ENCODE measurements at places on chromosomes 3 and 15.

- DNase-seq: no peak
Observed at GRCh38 chr3:49700014-49700413, 10.7 kb downstream of the RNF123 start.

- no peak for DNase-seq
Observed at GRCh38 chr3:123119388-123119787, 52.6 kb downstream of the PDIA5 start.

- no peak for DNase-seq
Observed at GRCh38 chr3:4983739-4984510, 4.7 kb downstream of the BHLHE40 start.

GRCh38 chr15:51327081-51327480, 11.3 kb downstream of the CYP19A1 start:
- DNase-seq: no peak

DNA sequence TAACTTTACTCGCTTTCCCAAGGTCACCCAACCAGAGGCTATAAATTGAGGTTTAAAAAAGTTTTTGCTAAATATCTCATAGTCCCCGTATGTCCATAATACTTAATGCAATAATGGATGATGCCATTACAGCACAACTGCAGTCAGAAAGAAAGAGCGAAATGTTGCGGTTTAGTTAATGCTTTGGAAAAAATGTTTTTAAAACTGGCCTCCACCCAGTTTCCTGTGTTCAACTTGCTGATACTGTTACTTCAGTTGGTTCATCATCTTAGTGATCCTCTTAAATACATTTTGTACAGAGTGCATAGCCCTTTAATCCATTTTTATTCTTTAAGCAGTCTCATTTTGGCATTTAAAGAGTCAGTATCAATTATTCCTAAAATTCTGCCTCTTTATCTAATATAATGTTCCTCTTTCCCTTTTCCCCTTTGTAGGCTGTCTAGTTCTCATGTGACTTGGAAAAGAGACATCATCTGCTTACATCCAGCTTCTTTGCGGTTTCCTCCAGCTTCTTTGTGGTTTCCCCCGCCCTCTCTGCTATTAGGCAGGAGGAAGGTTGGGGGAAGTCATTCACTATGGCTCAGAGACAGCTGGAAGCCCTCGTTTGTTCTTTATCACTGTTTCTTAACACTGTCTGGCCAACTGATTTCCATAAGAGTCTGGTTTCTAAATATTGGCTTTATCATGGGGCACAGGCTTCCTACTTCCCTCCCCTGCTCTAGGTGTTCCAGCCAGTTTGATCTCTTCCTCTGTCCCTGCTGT, 154.3 kb downstream of the GOLIM4 start:
- no peak for DNase-seq

DNA sequence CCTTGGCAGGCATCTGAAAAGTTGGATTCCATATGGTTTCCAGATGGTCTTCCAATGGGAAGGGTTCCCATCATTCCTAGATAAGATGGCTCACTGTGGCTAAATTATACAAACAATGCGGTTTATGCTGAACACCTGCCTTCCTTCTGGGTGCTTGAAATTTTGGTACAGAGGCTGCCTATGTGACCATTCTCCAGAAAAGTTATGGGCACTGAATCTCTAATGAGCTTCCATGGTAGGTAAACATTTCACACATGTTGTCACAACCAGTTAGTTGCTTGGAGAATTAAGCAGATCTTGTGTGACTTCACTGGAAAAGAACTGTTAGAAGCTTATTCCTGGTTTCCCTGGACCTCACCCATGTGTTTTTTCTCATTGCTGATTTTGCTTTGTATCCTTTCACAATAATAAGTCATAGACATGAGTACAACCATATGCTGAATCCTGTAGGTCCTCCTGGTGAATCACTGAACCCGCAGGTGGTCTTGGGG, 30.1 kb downstream of the PLOD2 start:
- no peak for DNase-seq

GRCh38 chr15:79370716-79371115, 59.8 kb downstream of the TMED3 start:
- no peak for DNase-seq

GRCh38 chr3:23900744-23901143, 16.0 kb downstream of the NKIRAS1 start:
- DNase-seq: no peak

DNA sequence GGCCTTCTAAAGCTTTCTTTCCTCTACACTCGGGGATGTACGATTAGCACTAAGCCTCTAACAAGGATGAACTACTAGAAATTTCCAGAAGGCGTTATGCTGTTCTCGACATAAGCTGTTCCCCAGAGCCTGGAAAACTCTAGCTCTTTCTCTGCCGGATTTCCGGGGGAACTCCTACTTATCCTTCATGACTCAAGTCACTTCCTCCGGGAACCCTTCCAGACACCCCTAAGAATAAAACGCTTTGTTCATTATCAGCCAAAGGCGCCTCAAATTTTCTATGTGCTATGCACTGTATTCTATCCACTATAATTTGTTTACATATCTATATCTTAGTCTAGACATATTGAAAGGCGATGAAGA, 455 bp upstream of the SNAP23 start:
- DNase-seq: peak; percentile 15

DNA sequence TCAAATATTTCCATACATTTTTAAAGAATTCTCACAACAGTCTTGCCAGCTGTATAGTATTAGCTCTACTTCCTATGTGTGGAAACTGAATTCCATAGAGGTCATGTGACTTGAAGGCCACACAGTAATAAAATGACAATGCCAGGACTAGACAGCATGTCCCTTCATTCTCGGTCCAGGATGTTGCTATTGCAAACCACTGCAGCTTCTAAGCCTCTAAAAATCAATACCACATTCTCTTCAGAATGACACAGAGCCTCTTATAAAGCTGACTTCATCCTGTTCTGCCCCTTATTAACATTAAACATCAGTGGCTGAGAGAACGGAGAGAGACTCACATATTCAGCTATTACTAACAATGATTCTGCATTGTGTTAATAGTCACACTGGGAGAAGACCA, 240.3 kb upstream of the PEX5L start:
- no peak for DNase-seq

DNA sequence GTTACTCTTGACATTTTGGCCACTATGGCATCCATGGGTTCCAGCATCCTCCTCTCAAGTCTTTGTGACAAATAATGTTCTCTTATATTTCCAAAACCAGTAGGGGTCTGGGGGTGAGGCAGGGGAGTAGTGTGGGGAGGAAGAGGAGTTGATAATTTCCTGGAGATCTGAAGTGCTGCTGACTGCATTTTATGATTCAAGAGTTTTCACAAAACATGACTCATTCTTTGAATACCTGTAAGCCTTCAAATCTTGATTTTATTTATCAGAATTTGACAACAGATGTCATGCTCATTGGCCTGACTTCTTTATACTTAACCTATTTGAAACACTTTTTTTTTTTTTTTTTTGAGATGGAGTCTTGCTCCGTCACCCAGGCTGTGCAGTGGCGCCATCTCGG, 98.8 kb upstream of the PLXND1 start:
- DNase-seq: no peak

DNA sequence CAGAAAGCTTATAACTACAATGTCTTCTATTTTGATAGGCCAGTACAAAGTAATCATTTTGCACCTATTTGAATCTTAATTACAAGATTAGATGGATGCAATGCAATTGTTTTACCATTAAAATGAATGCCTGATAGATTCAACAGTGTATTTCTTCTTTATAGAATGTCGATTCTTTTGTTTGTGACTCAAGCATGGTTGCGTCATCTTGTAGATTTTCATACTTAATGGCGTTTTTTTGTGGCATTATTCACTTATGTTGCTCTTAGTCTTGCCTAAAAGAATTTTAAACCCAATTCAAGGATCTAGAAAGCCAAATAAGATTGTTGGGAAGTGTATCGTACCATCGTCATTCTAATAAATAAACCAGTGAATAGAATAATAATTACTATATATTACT, 21.4 kb downstream of the ZBTB38 start:
- DNase-seq: no peak

- DNase-seq: no peak
Observed at GRCh38 chr3:77256584-77257503, 216.9 kb downstream of the ROBO2 start.

- DNase-seq: no peak
Observed at GRCh38 chr3:140015741-140016140, 80.8 kb downstream of the CLSTN2 start.

DNA sequence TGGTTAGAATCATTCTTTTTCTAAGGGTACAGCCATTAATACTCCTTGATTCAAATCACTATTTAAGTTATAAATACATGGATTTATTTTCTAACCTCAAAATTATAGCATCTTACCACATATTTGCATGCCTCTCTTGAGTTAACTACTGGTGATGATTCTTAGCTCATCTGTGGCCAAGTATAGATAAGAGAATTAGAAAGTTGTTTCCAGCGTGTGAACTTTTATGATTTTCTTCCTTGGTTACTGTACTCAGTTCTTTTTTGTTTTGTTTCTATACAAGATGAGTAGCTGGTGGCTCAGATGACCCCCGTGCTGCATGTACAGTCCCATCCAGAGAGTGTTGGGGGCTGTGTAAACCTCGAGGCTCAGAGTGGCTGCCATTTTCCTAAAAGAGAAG, 124.6 kb downstream of the IGF1R start:
- DNase-seq: no peak

- DNase-seq: no peak
Observed at GRCh38 chr15:31487811-31488436, 161.3 kb downstream of the KLF13 start.

DNA sequence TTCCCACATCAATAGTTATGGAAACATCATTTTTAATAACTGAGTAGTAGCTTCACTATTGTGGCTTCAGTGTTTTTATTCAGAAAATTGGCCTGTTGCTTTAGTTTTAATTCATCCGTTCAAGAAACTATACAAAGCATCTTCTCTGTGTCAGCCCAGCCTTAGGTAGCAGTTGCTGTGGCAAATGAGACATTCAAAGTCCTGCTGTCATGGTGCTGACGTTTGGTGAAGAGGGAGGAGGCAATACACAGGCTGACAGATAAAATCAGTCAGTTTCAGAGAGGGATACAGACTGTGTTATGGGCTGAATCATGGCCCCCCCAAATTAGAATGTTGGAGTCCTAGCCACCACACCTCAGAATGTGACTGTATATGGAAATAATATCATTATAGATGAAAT, 56.5 kb downstream of the SLC7A14 start:
- no peak for DNase-seq

- no peak for DNase-seq
Observed at GRCh38 chr15:69699096-69699495, 246.5 kb downstream of the RPLP1 start.

- DNase-seq: no peak
Observed at GRCh38 chr15:68409736-68410370, 22.1 kb downstream of the ITGA11 start.

GRCh38 chr15:45719490-45719889, 84.7 kb downstream of the SQOR start:
- DNase-seq: no peak

- no peak for DNase-seq
Observed at GRCh38 chr3:14138878-14139655, 14.2 kb downstream of the TMEM43 start.

DNA sequence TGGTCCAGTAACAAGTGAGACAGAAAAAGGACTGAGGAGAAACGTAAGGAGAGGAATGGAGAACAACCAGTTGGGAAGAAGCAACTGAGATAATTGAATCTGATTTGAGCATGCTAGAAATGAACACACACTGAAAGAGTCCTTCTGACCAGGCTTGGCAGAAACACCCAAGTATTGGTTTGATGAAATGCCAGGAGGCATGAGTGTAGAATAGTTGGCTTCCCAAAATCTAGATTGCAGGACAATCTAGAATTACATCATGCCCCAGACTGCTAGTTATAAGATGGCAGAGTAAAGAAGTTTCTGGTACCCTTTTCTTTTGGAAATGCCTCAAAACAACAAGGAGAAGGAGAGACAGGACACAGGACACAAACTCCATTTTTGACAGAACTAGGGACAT, 189.7 kb upstream of the STT3B start:
- DNase-seq: no peak

DNA sequence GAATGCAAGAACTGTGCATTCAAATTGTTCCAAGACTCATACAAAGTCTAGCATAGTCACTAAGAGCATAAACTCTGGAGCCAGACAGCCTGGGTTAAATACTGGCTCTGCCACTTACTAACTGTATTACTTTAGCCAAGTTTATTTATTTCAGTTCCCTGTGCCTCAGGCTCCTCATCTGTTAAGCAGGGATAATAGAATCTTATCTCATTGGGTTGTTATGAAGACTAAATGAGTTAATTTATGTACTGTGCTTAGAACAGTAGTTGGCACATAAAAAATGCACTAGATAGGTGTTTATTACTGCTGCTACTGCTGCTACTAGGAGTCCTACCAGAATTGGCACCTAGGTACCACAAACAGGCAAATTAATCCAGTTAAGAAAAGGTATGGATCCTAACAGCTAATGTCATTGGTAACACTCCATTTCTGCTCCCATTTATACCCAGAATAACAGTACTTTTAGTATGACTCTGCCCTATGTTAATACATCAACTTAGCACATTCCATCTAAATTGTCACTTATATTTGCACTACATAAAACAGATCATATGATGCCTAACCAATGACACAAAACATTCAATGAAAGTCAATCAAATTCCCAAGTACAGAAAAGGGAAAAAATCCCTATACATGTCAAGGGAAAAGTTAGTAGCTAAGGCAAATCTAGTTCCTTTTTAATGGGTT, 45.7 kb downstream of the GSK3B start:
- DNase-seq: no peak

GRCh38 chr3:116930786-116931185, 221.2 kb downstream of the TUSC7 start:
- no peak for DNase-seq

DNA sequence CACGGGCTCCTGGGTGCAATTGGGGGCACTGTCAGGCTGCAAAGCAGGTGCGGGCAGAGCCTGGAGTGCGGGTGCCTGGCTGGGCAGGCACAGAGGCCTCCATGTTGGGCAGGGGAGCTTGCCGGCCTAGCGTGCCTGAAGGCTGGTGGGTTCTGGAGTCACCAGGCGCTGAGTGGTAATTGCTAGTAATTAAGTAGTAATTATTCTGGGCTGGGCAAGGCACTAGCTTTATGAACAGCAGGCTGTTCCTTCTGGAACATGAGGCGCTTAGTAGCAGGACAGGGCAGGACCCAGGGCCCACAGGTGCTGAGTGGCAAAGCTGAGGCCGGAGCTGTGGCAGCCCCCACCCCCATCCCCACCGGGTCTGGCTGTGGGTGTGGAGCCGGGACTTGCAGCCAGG, 25.3 kb downstream of the PLXNA1 start:
- DNase-seq: no peak

GRCh38 chr15:78050826-78051225, 26.7 kb downstream of the TBC1D2B start:
- no peak for DNase-seq

GRCh38 chr15:77446840-77447390, 26.2 kb downstream of the HMG20A start:
- DNase-seq: no peak

DNA sequence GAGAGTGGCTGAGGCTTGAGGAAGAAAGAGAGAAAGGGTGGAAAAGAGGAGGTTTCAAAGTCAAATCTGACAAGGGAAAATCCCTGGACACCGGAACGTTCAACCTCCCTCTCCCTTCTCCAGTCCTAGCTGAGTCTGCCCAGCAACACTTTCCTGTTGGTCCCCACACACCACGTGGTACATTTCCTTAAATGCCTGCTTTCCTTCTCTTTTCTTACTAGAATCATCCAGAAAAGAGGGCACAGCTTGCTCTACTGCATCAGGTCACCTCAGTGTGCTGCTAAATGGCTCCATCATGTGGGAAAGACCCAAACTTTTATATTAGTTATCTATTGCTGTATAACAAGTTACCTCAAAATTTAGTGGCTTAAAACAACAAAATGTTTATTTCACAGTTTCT, 181.2 kb downstream of the NECTIN3 start:
- no peak for DNase-seq

- no peak for DNase-seq
Observed at GRCh38 chr3:15102256-15102655, 3.3 kb upstream of the RBSN start.
